ENCODE measurements at places on chromosomes 5 and 9.

DNA sequence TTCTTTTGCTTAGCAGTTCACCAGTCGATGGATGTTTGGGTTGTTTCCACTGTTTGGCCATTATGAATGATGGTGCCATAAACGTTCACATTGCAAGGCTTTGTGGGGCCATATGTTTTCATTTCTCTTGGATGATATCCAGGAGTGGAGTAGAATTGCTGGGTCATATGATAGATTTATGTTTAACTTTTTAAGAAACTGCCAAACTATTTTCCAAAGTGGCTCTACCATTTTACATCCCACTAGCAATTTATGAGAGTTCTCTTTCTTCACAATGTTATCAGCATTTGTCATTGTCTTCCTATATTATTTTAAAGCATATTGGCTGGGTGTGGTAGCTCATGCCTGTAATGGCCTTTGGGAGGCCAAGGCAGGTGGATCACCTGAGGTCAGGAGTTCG is 5.2 kb downstream of the GPR107 start:
- no peak for DNase-seq

DNA sequence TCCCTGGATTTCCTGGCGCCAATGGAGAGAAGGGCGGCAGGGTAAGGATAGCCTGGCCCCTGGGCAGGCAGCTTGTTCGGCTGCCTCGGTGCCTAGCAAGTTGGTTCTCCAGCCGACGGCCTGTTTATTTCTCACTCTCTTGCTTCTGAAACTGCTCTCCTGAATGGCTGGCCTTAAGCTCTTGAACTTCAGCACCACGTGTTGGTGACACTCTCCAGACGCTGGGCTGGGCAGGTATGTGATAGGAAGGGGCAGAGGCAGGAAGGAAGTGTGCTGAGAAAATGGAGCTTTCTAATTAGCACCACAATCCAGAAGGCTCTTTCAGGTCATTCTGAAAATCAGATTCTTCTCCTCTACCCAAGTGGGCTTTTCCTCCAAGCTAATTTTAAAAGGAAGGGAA is 91.4 kb upstream of the FCN2 start:
- no peak for DNase-seq

GRCh38 chr9:106883030-106883429 is 20.1 kb downstream of the ZNF462 start:
- no peak for DNase-seq

DNA sequence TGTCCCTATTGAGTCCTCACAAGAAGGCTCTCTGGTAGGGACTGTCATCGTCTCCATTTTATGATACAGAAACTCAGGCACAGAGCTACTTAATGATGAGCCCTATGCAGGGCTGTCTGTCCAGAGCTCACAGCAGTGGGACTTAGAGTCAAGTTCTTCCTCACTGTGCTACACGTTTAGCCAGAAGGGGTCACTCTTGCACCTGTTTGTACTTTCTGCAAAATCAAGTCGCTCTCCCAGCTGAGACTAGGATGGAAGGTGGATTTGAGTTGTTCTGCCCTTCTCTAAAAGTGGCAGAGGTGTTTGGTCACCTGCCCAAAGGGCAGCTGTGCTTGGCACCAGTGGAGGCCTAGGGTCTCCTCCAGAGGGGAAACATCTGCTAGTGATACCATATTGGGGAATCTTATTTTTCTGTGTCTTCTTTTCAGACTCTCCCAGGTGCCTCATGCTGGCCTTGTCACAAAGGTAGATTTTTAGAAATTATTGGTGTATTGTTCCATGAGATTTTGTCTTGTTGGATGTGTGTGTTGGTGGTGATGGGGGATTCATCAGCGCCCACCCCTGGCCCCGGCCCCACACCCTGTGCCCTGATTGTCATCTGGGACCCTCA is 104.2 kb downstream of the PPARGC1B start:
- peak; percentile 85 for DNase-seq

GRCh38 chr5:45507178-45507577 is 189.0 kb downstream of the HCN1 start:
- no peak for DNase-seq

GRCh38 chr5:24804221-24804681 is 159.5 kb upstream of the CDH10 start:
- DNase-seq = peak; percentile 10

DNA sequence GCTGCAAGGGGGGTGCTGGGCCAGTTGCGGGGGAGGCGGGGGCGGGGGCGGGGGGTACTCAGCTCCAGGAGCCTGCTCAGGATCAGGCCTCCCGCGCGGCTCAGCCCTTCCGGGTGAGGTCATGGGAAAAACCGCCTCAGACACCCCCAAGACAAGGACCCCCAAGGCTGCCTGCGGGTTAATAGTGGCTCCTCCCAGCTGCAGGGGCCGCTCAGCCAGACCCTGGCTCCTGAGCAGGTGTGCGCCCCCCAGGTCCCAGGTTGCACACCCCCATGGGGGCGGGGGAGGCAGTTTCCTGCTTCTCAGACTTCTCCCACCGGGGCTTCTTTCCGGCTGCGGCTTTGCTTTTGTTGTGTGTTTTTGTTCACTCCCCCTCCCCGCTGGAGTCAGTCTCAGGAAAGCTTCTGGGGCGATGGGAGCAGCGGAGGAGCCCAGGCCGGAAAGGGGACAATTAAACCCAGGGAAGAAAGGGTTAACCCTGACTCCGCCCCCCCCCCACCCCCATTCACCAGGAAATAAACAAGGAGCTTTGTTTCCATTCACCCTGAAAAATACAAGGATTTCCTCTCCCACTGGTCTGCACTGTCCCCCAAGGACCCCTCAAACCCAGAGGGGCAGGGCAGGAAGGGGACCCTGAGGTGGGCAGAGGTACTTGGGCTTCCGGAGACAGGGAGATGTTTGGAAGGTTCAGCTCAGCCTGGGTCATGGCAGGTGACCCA is 42.3 kb upstream of the NOTCH1 start:
- DNase-seq = no peak

DNA sequence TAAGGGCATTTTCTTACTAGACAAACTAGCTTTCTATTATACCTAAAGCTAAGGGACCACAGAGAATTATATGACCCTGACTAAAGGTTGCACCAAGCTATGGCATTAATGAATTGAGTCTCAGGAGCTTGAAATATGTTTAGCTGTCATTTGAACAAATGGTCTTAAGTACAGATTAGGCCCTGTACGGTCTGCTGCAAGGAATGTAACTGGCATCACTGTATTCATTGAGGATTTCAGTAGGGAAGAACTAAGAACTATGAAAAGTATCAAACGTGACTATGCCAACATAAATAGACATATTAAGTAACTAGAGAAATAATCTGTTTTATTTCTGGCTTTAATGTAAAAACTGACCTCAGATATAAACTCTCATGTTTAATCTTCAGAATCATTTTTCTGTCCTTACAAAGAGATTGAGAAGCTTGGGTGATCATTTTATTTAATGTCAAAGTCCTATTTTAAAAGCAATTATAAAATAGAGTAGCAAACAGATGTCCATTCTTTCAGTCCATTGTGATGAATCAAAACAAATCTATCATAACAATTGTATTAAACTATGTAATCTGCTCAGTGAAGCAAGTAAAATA is 845.9 kb downstream of the MAT2B start:
- no peak for DNase-seq

- DNase-seq = no peak
These were observed 5.9 kb downstream of the HMCN2 start for GRCh38 chr9:130271473-130271872.

GRCh38 chr9:37913480-37914153 is 9.7 kb upstream of the SLC25A51 start:
- peak; percentile 83 for DNase-seq

DNA sequence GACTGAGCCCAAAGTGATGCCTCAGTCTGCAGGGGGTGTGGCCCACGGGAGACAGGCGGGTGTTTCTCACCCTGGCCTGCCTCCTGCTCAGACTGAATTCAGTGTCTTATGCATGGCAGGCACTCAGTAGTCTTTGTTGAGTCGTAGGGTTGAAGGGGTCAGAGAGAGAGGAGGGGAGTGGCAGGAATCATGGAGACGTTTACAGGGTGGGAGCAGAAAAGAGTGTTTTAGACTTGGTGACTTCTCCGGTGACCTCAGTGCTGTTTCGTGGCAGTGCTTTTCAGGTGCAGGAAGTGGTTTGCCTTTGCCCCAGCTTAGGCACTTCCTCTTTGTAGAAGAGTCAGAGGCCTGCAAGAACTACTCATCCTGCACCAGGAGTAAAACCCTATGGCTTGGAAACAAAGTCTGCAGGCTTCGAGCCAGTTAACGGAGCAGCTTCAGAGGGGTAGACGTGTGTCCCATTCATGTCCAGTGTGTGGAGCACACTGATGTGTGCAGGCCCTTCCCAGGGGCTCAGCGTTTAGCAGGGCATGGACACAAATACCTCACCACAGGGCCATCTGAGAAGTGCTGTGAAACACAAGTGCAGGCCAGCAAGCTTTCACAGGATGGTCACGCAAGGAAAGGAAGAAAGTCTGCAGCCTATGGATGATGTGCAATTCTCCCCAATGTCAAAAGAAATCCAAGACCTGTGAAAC is 24.5 kb upstream of the SEMA4D start:
- peak; percentile 1 for DNase-seq

GRCh38 chr9:78566521-78566920 is 269.6 kb downstream of the PSAT1 start:
- DNase-seq = no peak
